Amniotic stem cell (primary cell): ENCODE measurements at places on chromosomes 6 and 20.
A peak's percentile ranks its signal among the peaks of the same experiment; 100 is the strongest.

DNA sequence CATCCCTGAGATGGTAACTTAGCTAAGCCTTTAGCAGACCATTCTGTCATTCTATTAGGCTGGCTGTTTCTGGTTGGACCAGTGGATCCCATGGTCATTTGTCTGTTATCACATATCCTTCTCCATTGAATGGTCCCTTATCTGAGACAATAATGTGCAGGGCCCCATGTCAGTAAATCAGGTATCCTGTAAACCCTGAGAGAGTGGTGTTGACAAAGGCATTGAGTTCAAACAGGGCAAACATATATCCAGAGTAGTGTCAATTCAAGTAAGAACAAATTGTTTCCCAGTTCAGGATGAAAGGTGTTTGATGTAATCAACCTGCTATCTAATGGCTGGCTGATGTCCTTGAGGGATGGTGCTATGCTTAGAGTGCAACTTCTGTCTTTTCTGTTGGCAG lies 126.2 kb downstream of the LINC00237 start:
- DNase-seq, result no peak

DNA sequence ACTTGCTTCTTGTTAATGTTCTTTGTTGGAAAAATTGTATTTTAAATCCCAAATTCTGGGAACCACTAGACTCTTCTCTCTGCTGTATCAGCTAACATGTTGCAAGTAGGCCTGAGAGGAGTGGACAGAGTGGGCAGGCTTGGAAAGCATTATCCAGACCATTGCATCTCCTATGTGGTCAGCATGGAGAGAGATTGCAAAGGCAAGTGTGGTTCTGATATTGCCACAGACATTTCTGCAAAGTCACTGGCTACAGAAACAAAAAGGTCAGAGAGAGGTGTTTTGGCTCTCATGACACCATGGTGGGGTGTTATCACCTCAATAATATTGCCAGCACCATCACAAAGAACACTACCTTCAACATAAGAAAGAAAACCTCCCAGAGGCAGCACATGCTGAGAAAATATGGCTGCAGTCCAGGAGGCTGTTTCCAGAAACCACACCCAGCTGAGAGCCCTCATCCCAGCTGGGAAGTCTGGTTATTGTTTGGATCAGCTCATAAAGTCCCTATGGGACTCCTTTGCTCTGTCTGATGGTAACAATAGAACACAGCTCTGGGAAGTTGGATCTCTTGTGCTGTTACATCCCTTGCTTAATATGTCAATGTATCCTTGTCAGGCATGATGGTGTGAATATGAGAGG lies 78.2 kb upstream of the TBX18 start:
- DNase-seq, result no peak

DNA sequence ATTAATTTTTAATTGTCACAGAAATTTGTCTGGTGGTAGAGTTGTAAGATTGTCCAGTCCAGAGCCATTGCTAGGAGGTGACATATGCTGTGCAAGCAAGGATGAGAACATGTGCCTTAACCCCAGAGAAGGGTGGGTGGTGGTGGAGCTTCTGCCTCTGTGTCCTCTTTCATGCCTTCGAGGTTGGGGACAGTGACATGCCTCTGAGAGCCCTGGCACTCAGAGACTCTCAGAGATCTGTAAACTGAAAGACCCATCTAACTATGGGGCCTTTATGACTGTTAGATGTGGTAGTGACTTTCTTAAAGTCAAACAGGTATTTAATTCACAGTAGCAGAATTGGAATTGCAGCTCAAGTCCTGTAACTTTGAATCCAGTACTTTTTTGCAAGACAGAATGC lies 132.4 kb downstream of the JARID2 start:
- DNase-seq, result no peak

DNA sequence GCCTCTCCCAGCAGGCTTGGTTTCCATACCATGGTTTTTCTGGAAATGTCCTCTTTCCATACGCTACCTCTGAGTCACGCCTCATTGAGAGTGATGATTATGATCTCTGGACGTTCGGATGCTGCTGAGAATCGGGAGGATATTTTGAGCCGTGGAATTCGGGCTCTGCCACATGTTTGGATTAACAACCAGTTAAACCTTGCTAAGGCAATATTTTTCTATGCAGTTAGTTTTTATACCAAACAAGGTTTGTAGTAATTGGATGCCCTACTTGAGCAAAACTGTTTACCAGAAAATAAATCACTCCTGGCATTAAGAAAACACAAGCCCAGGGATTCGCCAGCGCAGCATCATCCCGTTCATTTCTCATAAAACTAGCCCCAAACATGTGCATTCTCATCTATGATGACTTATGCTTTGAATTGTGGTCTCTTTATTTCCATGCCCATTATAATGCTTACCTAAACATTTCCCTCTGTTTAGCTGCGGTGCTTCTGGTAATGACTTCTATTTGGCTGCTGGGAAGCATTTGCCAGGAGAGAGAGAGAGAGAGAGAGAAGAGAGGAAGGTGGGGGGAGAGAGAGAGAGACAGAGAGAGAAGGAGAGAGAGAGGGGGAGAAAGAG lies 198.9 kb downstream of the CLIC5 start:
- peak; percentile 19 for DNase-seq

DNA sequence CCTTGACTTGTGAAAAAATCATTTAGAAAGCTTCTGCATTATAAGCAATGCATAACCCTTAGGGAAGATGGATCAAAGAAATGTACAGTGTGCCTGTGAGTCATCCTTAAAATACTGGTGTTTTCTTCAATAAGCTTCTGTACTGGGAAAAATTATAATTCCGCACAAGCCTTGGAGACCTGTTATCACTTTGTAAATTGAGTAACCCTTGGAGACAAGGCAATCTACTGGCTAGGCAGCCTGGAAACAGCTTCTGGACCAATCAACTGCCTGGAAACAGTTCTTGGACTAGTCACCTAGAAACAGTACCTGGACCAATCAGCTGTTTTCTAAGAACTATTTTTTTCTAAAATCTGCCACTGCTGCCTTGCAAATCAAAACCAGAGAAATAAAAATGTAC lies 25.8 kb upstream of the RNGTT start:
- no peak for DNase-seq

GRCh38 chr20:49985157-49985556 lies 2.4 kb downstream of the SNAI1 start:
- DNase-seq, result no peak
